SHP77 (cell line): ENCODE measurements at places on chromosomes 4 and X.

DNA sequence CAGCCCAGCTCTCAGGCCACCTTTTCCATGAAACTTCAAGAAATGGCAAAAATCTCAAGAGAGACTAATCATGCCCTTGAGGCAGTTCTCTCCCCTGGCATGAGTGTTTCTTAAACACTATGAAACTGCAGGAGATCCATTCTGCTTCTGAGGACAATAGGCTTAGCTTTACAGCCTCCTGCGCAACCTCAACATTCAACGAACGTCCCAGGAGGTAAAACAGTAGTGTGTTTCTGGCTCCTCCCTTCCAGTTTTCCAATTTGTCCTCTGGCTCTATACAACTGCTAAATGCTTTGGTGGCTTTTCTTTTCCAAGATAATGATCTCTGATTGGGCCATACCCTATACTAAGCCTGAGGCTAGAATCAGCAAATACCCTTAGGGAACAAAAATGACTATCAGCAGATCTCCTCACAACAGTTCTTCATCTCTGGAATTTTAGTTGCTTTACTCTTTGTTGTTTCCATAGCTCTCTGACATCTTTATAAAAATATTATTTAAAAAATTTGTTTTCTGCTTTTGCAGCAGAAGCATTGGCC, 87.0 kb upstream of the FAT1 start:
- DNase-seq = no peak

DNA sequence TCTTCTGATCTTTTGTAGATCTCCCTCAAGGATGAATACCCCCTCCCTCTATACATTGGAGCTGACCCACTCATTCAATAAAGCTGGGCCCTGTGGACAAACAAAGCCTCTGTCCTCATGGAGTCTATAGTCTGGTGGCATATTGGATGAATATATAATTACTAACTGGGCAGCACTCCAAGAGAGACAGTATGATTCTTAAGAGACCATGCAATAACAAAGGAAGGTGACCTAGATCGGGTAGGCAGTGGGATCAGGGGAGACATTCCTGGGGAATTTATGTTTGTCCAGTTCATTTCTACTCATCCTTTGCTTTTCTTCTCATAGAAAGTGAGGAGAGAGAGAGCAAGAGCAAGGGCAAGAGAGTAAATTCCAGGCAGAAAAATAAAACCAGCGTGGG, 23.5 kb upstream of the CXCL13 start:
- no peak for DNase-seq

GRCh38 chr4:1209821-1210220, 37.4 kb upstream of the SPON2 start:
- DNase-seq = no peak

DNA sequence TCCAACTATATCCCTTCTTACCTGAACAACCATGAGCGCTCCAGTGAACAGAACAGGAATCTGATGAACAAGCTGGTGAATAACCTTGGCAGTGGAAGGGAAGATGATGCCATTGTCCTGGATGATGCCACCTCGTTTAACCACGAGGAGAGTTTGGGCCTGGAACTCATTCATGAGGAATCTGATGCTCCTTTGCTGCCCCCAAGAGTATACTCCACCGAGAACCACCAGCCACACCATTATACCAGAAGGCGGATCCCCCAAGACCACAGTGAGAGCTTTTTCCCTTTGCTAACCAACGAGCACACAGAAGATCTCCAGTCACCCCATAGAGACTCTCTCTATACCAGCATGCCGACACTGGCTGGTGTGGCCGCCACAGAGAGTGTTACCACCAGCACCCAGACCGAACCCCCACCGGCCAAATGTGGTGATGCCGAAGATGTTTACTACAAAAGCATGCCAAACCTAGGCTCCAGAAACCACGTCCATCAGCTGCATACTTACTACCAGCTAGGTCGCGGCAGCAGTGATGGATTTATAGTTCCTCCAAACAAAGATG, 870.2 kb downstream of the ADGRL3 start:
- DNase-seq = no peak

GRCh38 chr4:18033111-18034085, 11.8 kb upstream of the LCORL start:
- DNase-seq = no peak

- no peak for DNase-seq
Observed at GRCh38 chr4:40918330-40918729, 168.6 kb downstream of the NSUN7 start.

GRCh38 chr4:106530024-106530361, 161.4 kb upstream of the GIMD1 start:
- DNase-seq = no peak

- DNase-seq = no peak
Observed at GRCh38 chr4:110754716-110755115, 131.8 kb upstream of the PITX2 start.

- DNase-seq = no peak
Observed at GRCh38 chr4:34512616-34513015, 1731.7 kb downstream of the ARAP2 start.

DNA sequence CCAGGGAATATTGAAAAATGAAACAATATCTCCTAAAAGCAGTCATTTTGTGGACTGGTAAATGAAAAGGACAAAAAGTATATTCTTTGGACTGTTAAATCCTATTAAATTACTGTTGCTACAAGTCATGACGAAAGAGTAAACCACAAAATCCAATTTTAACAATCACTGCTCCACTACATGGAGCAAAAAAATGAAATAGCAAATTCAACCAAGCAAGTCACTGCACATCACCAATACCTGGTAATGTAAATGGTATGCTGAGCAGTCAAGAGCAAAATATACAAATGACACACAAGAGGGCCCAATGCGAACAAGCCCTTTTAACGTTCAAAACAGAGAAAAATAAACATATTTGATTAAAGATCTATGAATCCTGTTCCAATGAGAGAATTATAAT, 126.2 kb downstream of the KLHL13 start:
- no peak for DNase-seq

DNA sequence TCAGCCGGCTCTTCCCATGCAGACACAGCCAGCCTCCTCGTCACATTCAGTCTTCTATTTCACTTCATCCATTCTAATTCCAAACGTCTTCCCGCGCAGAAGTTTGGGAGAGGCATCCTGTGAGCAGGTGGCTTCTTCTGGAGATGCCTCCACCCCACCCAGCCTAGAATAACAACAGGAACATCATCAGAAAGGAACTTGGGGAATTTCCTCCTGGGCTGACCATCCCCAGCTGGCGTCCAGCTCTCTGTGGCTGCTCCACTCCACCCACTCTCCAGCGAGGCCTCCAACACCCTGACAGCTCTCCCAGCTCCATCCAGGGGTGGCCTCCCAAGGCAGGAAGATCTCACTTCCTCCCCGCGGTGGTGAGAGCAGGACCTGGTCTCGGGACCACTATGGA, 5.5 kb upstream of the C4orf50 start:
- DNase-seq = no peak

GRCh38 chr4:101777431-101777830, 13.1 kb upstream of the BANK1 start:
- DNase-seq = no peak

DNA sequence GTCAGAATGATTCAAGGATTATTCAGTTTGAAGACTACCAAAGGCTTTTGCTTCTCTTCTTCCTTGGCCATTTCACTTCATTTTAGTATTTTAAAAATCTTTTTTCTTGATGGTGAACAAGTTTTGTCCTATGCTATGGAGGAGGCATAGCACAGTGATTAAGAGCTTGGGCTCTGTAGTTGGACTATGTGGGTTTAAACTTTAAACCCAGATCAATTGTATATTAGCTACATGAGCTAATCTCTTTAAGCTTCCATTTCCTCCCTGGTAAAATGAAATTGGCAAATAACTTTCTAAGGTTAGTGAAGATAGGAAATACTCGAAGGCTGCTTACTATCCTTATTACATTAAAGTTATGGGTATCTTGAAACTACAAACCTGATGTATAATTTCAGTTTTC, 23.8 kb upstream of the C4orf51 start:
- no peak for DNase-seq

- DNase-seq = no peak
Observed at GRCh38 chr4:62156205-62156604, 956.1 kb downstream of the ADGRL3 start.

GRCh38 chrX:28590396-28590795, 3.1 kb downstream of the IL1RAPL1 start:
- DNase-seq = no peak

- DNase-seq = no peak
Observed at GRCh38 chr4:7063362-7063761, 4.5 kb downstream of the GRPEL1 start.

DNA sequence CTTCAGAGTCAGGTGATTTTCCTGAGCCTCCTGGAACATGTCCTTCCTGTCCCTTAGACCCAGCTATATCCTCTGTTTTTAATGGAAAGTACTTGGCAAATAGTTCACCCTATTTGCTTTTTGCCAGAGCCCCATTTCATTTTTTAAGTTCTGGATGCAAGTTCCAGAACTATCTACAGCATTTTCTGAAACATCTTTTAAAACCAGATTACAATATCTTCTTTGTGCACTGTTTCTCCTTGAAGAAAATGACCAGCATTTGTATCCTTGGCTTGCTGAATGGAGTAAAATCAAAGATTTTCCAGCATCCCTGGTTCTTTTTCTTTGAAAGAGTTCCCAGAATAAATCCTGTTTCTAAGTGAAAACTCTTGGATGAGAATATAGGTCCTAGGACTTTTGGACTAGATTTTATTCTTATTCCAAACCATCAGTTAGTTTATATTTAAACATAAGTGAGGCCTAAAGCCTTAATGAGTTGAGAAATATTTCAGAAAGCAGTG, 224.3 kb downstream of the ANK2 start:
- DNase-seq = no peak

DNA sequence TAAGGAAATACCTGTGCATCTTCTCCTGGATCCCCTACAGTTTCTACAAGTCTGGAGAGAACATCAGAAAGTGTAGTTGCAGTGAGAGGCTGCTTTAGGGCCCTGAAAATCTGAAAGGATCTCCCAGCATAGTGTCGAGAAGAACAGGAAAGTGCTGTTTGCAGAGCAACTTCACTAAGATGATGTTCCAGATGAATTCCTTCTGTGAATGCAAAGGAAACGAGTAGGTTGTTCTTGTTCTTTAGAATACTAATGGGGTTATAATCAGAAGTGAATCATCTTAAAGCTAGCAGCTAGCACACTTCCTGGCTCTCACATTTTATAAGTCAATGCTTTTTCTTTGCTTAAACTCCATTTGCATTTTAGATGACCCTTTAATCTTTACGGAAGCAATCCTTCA, 53.7 kb downstream of the ZAR1 start:
- DNase-seq = no peak

DNA sequence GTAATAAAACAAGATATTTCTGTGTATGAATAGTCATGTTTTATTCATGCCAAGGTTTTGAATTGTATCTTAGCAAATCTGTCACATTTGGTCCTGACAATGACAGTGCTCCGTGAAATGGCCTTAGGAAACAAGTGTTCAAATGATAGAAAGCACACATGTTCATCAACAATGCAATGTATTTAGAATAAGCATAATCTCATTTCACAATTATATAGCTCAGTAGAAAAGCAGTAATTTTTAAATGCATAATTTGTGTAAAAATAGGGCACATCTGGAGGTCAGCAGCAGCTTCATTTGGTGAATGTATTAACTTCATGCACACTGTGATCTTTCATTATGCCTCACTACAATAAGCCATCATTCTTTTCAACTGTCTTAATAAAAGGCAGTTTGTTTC, 380.4 kb downstream of the GPM6A start:
- DNase-seq = no peak

GRCh38 chrX:53474707-53475106, 40.5 kb upstream of the HSD17B10 start:
- no peak for DNase-seq

GRCh38 chrX:69724307-69724706, 108.4 kb downstream of the EDA start:
- no peak for DNase-seq

- no peak for DNase-seq
Observed at GRCh38 chr4:40864531-40864930, 114.8 kb downstream of the NSUN7 start.

DNA sequence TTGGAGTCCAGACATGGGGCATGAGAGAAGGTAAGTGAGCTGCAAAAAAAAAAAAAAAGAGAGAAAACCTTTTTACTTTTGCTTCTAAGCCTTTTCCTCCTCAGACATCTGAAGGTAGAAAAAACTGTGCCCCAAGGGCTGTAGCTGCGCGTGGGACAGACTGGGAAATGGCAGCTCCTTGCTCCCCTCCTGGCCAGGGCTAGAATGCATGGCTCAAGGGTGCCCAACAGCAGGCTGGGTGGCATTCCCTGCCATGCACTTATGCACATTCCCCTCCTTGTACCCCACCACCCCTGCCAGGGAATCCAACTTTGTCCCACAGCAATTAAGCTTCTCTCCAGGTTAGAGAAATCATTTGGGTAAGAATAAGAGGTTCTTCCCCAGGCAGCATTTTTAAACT, 421.2 kb downstream of the TRAM1L1 start:
- no peak for DNase-seq
